ENCODE measurements at places on chromosomes 3 and 15. TPM values are rescaled to one million over a fixed set of nuclear protein-coding genes. Genes with fewer than 3 reads are reported as not detected.

Gene GATM
- total RNA-seq, result 0.96 TPM

Gene GOLGA8S
- not detected for total RNA-seq

Gene KBTBD12
- not detected for total RNA-seq

Gene ATP13A4
- total RNA-seq, result not detected

Gene ZDHHC23
- total RNA-seq, result 0.39 TPM

Gene PP2D1
- not detected for total RNA-seq

Gene ZNF35
- total RNA-seq, result 7.2 TPM

Gene CAMP
- not detected for total RNA-seq

Gene ARHGEF26
- total RNA-seq, result 4.6 TPM

Gene FMN1
- 6.2 TPM for total RNA-seq

Gene ARIH1
- total RNA-seq, result 22.4 TPM

Gene SH2D7
- not detected for total RNA-seq

Gene KIF7
- 7.9 TPM for total RNA-seq

Gene LSM3
- 13.2 TPM for total RNA-seq

Gene EHHADH
- 4.1 TPM for total RNA-seq

Gene UNC45A
- total RNA-seq, result 43.2 TPM

Gene MAPK6
- 45.8 TPM for total RNA-seq

Gene ARGFX
- total RNA-seq, result not detected

Gene MYNN
- 13.3 TPM for total RNA-seq

Gene GPR160
- 0.39 TPM for total RNA-seq

Gene GOLGA6A
- 6.9 TPM for total RNA-seq

Gene DPPA4
- total RNA-seq, result not detected

Gene P2RY13
- not detected for total RNA-seq

Gene LRRC31
- not detected for total RNA-seq

Gene SKOR1
- 0.13 TPM for total RNA-seq

Gene DPPA2
- total RNA-seq, result not detected

Gene AHSG
- not detected for total RNA-seq

Gene GP5
- total RNA-seq, result 0.24 TPM

Gene RGMA
- total RNA-seq, result 5.3 TPM

Gene NEK10
- not detected for total RNA-seq

Gene MITF
- 20.7 TPM for total RNA-seq

Gene TIPARP
- 25.3 TPM for total RNA-seq

Gene ZMYND10
- 0.48 TPM for total RNA-seq

Gene PTH1R
- total RNA-seq, result 1.4 TPM

Gene TUSC7
- not detected for total RNA-seq

Gene ITIH1
- not detected for total RNA-seq
